ENCODE measurements at places on chromosomes 11 and 22.

DNA sequence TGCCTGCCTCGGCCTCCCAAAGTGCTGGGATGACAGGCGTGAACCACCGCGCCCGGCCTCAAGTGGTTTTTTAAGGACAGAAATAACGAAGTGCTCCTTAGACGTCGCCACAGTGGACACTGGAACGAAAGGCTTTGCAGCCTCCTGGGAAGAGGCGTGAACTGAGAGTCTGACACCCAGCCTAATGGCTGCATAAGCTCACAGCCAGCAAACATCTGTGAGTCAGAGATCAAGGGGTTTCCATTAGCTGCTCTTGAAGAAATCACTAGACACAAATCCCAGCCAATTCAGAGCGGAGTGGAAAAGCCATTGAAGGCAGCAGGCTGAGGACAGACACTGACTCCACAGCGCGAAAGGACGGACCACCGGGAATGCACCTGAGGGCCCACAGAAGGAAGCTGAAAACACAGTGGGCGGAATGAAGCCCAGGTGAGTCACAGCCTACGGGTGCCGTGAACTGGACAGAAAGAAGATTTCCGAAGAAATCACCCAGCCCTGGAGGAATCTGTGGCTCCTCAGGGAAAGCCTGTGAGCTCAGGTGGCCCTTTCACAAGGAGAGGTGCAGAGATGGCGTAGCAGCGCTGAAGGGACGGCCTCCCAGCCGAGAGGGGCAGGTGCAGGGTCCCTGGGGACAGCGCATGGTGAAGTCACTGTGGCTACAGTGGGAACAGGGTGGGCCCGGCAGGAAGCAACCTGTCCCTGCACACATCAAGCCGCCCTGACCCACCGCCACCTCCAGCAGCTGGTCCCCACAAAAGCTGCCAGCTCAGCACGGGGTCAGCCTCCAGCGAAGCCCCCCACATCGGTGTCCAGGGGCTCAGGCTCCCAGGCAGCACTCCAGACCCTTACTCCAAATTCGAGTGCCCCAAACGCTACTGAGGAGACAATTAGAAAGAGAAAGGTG is 11.6 kb downstream of the LMNTD2 start:
- DNase-seq, result peak; percentile 60

DNA sequence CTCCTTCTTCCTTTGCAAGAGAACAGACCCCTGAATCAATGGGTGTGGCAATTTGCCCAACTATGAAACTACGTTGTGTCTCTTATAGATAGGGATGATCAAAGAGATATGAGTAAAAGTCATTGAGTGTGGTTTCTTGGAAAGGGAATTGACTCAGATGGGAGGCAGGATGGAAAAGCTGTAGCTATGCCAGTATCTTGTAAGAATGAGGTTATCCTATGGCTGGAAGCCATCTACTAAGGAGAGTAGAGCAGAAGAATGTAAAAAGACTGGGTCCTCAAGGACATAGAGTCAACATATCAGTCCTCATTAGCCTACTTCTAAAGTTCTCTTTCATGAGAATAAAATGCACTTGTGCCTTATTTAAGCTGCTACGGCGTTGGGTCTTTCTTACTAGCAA is 78.9 kb upstream of the POU2AF2 start:
- no peak for DNase-seq

GRCh38 chr11:97364047-97364446 is 974.2 kb downstream of the JRKL start:
- DNase-seq, result no peak

GRCh38 chr22:40410272-40410671 is 39.9 kb downstream of the SGSM3 start:
- no peak for DNase-seq

DNA sequence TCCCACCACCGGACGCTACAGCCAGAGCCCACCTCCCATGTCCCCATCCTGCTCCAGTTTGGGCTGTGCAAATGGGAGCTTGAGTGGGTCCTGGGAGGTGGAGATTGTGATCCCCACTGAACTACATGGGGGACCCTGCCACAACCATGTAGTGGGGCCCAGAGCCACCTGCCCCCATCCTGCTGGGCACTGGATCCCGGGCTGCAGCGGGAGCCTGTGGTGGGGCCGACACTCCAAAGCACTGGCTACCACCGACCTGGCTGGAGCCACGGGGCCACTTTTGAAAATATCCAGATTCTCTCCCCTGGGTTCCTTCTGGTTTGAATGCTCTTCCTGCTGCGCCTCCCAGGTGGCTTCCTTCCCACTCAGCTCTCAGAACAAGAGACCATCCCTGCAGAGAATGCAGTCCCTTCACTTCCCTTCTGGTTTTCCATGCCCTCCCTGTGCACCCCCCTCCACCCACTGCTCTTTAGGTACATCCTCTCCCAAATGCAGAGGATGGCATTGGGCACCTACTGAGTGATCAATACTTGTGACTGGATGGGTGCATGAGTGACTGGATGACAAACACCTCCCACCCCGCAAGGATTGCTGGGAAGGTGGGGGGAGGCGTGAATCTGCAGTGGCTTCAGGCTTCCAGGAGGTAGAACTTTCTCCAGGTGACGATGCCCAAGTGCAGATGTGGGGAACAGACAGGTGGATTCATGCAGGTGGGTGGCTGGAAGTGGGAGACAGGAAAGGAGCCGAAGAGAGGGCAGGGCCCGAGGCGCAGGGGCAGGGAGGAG is 846 bp upstream of the UNC93B1 start:
- no peak for DNase-seq

DNA sequence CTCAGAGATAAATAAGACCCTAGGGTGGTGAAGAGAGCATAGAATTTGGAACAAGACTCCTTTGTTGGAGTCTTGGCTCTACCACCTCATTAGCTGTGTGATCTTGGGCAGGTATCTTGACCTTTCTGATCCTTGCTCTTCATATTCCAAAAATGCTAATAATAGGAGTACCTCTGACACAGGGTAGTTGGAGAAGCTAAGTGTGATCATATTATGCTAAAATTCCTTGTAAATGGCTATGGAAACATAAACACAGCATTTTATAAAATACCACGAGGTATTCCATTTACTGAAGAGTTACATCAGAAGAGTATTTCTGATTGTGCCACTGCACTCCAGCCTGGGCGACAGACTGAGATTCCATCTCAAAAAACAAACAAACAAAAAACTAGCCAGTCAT is 9.4 kb downstream of the PTPRJ start:
- DNase-seq, result peak; percentile 39

GRCh38 chr11:69878927-69879728 is 59.9 kb upstream of the FGF3 start:
- no peak for DNase-seq

DNA sequence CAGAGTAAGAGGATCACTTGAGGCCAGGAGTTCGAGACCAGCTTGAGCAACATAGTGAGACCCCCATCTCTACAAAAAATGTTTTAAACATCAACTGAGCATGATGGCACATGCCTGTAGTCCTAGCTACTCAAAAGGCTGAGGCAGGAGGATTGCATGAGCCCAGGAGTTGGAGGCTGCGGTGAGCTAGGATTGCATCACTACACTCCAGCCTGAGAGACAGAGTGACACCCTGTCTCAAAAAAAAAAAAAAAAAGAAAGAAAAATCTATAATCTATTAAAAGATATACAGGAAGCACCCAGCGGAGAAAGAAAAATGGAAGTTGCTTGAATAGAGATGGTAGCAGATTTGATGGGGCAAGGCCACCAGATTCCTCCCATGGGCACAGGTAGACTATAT is 61.8 kb downstream of the FAM83F start:
- DNase-seq, result no peak

GRCh38 chr11:41003339-41004282 is 455.8 kb downstream of the LRRC4C start:
- DNase-seq, result no peak

- no peak for DNase-seq
Measured at GRCh38 chr11:29324328-29324727, 692.5 kb downstream of the KCNA4 start.

- DNase-seq, result no peak
Measured at GRCh38 chr11:13215149-13215548, 62.4 kb upstream of the BMAL1 start.

DNA sequence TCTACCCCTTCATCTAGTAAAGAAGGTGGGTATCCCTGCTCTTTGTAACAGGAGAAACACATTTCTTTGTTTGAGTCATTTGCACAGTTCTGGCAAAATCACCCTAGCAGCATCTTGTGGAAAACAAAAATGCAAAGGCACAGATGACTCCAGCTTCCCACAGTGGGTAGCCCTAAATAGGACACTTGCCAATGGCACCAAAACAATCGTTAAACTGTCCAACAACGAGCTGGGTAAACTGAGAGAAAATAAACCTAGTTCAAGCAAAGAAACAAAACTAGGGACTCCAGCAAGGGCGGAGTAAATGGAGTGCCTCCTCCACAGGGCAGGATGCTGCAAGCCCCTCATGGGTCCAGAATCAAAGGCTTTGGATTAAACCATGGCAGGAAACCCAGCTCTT is 239.5 kb downstream of the NTM start:
- DNase-seq, result no peak

GRCh38 chr22:31342389-31343140 is 3.6 kb downstream of the PATZ1 start:
- DNase-seq, result no peak

DNA sequence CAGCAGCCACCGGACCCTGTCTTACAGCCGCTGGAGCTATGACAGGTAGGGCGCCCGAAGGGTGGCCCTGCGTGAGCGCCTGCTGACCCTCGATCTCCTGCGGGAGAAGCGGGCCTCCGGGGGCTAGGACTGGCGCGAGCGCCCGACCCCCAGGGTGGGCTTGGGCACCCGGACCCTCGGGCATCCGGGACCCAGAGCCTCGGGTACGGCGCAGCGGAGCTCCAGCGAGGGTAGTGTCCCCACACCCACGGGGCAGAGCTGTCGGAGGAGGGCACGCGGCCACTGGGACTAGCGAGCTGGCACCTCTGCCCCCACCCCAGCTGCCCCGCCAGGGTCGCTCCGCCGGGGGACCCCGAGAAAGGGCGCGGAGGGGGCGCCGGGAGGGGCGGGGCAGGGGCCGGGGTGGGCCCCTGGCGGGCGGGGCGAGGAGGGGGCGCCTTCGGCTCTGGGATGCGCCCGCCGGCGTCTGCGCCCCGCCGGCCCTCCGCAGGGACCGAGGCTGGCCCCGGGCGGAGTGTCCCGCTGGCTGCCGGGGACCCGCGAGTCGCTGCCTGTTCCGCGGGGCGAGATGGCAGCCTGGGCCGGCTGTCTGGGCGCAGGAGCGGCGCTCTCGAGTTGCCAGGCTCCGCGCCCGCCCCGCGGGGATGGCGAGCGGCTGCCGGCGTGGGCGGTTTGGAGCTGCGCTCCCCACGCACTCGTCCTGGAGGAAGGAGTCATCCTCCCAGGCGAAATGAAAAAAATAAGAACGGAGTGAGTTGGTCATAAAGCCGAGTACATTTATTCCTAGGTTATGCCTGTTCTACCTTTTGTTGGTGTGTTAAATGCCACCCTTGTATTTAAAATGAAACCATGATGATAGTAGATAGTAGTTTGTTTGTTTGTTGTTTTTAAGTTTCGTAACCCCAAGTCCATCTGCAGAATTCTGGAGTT is 32.4 kb downstream of the EIF3F start:
- DNase-seq, result no peak

- DNase-seq, result no peak
Measured at GRCh38 chr11:100404907-100405306, 282.2 kb upstream of the ARHGAP42 start.

- no peak for DNase-seq
Measured at GRCh38 chr11:899724-900123, 10.9 kb downstream of the CHID1 start.

- no peak for DNase-seq
Measured at GRCh38 chr11:18309691-18310090, 12.2 kb downstream of the HPS5 start.

DNA sequence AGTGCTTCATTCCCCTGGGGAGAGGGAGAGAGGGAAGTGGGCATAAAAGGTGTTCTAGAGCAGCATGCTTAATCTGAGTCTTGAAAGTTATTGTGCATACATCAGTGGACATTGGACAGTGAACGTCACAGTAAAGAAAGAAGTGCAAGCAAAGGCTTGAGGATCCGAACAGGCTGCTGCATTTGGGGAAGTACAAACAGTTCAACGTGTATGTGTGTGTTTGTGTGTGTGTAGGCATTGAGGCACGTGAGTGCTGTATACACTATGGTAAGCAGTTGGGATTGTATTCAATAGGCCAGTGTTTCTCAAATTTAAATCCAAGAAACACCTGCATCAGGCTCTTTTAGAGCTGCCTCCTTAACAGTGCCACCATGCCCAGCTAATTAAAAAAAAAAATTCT is 10.4 kb upstream of the EIF3M start:
- no peak for DNase-seq

- DNase-seq, result peak; percentile 59
Measured at GRCh38 chr11:6618117-6619003, 862 bp downstream of the TPP1 start.

Measured in Karpas-422 (cell line).